ENCODE measurements at places on chromosomes 7 and 10. TPM values are rescaled to one million over a fixed set of nuclear protein-coding genes. Genes with fewer than 3 reads are reported as not detected.

The CUX1 gene
- 39.6 TPM for polyA plus RNA-seq

The GJD4 gene
- polyA plus RNA-seq = not detected

The BTBD16 gene
- not detected for polyA plus RNA-seq

The IQCE gene
- 7.5 TPM for polyA plus RNA-seq

The ADRA2A gene
- 0.25 TPM for polyA plus RNA-seq

The SPDYE9 gene
- polyA plus RNA-seq = not detected

The AGR2 gene
- 228 TPM for polyA plus RNA-seq

The FOXI2 gene
- polyA plus RNA-seq = 0.15 TPM

The PDK4 gene
- 53.5 TPM for polyA plus RNA-seq

The CFAP46 gene
- 0.50 TPM for polyA plus RNA-seq

The FAM241B gene
- polyA plus RNA-seq = 7.4 TPM

The CALCR gene
- polyA plus RNA-seq = not detected

The CCDC3 gene
- 11.0 TPM for polyA plus RNA-seq

The NCF1 gene
- 3.2 TPM for polyA plus RNA-seq

The PNLIPRP2 gene
- 6.1 TPM for polyA plus RNA-seq

The NPM3 gene
- 30.2 TPM for polyA plus RNA-seq

The NPFFR1 gene
- polyA plus RNA-seq = not detected

The CDH23 gene
- polyA plus RNA-seq = 0.53 TPM

The PTPN20 gene
- 0.37 TPM for polyA plus RNA-seq

The ZP3 gene
- polyA plus RNA-seq = 0.46 TPM

The ZNRF2 gene
- 5.4 TPM for polyA plus RNA-seq

The CNPY1 gene
- polyA plus RNA-seq = not detected

The FOXP2 gene
- polyA plus RNA-seq = 0.93 TPM

The NKX6-2 gene
- polyA plus RNA-seq = 0.65 TPM

The FGF8 gene
- polyA plus RNA-seq = not detected

The STYXL1 gene
- polyA plus RNA-seq = 45.4 TPM

The NKX1-2 gene
- polyA plus RNA-seq = not detected

The CASD1 gene
- polyA plus RNA-seq = 6.3 TPM

The GPER1 gene
- 31.2 TPM for polyA plus RNA-seq

The ACTR1A gene
- polyA plus RNA-seq = 60.7 TPM

The HBP1 gene
- 30.4 TPM for polyA plus RNA-seq

The CPXM2 gene
- polyA plus RNA-seq = 7.9 TPM

The UCN3 gene
- 0.13 TPM for polyA plus RNA-seq

The C7orf57 gene
- not detected for polyA plus RNA-seq

The TUBAL3 gene
- 0.13 TPM for polyA plus RNA-seq

The GPR26 gene
- polyA plus RNA-seq = not detected

The TMEM229A gene
- polyA plus RNA-seq = 1.3 TPM

The KNDC1 gene
- 0.46 TPM for polyA plus RNA-seq

The LRRD1 gene
- not detected for polyA plus RNA-seq

The ANXA8L1 gene
- not detected for polyA plus RNA-seq

The SOSTDC1 gene
- 5.9 TPM for polyA plus RNA-seq

The SEC61G gene
- 449 TPM for polyA plus RNA-seq

The MAT1A gene
- polyA plus RNA-seq = 0.31 TPM

The IQUB gene
- 0.05 TPM for polyA plus RNA-seq

The PRKG1 gene
- polyA plus RNA-seq = 1.5 TPM

The IFIT2 gene
- polyA plus RNA-seq = 2.3 TPM

The OR2A42 gene
- not detected for polyA plus RNA-seq
